ENCODE measurements at places on chromosomes 11 and 22.

DNA sequence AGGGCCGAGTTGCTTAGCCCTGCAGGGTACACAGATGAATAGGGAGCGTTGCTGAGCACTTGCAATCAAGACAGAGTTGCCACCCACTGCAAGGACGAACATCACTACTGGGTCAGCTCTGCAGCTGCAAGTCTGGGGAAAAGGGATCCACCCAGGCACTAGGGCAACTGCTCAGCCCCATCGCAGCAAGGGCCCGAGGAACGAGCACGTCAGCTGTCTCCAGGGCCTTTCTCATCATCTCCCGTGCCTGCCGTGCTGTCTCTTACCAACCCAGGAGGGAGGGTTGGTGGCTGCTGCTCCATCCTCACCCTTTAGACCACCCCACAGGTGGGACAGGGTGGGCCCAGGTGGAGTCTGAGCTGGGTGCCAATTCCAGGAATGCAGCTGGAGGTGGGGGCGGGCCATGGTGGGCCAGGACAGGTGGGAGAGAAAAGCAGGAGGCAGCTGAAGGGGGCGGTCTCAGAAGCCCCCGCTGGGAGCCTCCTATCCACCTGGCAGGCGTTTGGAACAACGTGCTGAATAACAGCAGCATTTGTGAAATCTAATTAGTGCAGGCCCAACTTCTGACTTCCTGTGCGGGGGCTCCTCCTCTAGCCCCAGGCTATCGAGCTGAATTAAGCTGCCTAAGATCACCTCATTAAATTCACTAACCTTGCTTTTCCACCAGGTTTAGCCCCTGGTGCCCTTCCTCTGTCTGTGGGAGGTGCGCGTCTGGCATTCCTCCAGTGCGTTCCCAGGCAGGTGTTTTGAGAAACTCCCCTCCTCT, 252.5 kb downstream of the ST3GAL4 start:
- no peak for DNase-seq

DNA sequence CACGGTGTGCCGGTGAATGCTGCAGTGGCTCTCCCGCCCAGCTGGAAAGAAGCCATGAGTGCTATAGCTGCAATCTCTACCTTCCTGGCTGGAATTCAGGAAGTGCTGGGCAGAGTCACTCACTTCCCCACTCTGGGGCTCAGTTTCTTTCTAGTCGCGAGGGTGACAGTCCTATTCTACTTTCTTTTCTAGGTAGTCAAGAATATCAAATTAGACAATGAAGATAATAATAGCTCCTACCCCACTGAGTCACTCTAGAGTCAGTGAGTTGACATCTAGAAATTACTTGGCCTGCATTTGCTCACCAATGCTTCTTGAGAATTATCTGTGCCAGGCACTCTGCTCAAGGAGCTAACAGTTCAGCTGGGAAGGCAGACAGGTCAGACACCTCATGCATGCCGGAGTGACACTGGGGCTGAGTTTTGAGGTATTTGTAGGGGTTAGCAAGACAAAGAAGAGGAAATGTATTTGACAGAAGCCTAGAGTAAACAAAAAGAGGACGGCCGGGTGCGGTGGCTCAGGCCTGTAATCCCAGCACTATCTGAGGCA, 3.2 kb downstream of the CENPM start:
- DNase-seq, result no peak

DNA sequence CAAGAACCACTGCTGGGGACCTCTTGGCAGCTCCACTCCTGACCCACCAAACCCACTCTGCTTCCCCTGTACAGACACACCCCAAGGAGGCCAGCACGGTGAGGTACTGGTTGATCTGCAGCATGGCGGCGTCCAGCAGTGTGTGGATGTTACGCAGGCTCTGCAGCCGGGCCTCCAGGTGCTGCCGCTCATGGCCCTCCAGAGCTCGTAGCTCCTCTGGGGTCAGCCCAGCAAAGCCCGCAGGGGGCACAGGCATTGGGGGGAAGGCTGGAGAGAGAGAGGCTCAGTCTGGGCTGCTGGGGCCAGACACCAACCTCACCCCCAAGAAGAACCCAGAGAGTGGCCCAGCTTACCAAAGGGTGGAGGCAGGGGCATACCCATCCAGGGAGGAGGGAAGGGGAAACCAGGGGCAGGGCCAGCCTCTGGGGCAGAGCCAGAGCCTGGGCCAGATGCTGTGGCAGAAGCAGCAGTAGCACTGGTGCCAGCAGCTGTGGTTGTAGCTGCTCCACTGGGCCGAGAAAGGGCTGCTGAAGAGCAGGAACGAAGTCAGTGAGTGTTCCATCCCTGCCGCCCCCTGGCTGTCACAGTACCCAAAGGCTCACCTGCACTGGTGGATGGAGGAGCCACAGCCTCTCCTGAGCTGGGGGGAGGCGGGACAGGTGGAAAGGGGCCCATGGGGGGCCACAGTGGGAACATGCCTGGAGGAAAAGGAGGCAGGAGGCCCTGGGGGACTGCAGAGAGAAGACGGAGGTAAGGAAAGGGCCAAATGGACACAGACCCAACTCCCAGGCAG, 4.5 kb downstream of the SYVN1 start:
- DNase-seq, result peak; percentile 15

DNA sequence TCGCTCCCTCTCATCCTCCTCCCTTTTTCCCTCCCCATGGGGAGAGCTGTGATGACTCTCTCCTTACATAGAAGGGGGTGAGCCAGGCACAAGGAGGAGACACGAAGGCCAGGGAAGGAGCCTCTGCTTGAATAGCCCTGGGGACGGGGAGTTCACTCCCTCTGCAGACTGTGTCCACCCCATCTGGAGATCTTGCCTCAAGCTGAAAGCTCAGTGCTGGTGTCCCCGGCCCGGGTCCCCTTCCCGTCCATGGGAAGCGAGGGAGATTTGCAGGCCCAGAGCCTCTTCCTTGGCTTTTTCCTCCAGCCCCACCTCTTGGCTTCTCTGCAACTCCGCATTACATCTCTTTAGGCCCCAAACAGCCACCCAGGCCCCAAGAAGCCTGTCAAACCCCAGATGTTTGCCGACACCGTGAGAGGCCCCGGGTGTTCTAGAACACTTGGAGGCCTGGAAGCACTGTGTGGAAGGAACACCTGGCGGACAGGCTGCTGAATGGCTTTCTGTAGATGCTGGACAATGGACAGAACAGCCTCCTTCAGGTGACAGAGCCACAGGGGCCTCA, 32.3 kb downstream of the LINC01488 start:
- DNase-seq, result no peak

GRCh38 chr11:61763930-61764605, 11.6 kb downstream of the MYRF start:
- no peak for DNase-seq
